ENCODE measurements at places on chromosomes 1 and 21. TPM values are rescaled to one million over a fixed set of nuclear protein-coding genes. Genes with fewer than 3 reads are reported as not detected.

CADM3 gene
- 0.10 TPM for total RNA-seq

GNG5 gene
- 161 TPM for total RNA-seq

LEFTY1 gene
- total RNA-seq: 1.5 TPM

CYP4A22 gene
- total RNA-seq: not detected

NCF2 gene
- total RNA-seq: 1.1 TPM

SLAMF7 gene
- 1.8 TPM for total RNA-seq
